Kidney (tissue), 22 donors: ENCODE measurements at places on chromosomes 16 and 17. TPM values are rescaled to one million over a fixed set of nuclear protein-coding genes. Genes with fewer than 3 reads are reported as not detected.
A peak's percentile ranks its signal among the peaks of the same experiment; 100 is the strongest.

The QPRT gene
- total RNA-seq = 13.9 TPM

GRCh38 chr16:57593021-57593420, 35.4 kb upstream of the ADGRG1 start:
- H3K27me3 ChIP-seq = no peaks in the 10 kb centered on the region
- peaks cover 6% of the 10 kb centered on the region for H3K4me1 ChIP-seq
- DNase-seq = no peak

GRCh38 chr17:40290629-40291280, 3.1 kb downstream of the CDC6 start:
- H3K4me3 ChIP-seq = no peak overlapping the region
- H3K27ac ChIP-seq = no peak overlapping the region
- H3K27me3 ChIP-seq = no peaks in the 10 kb centered on the region
- H3K4me1 ChIP-seq = no peaks in the 10 kb centered on the region
- H3K36me3 ChIP-seq = no peaks in the 10 kb centered on the region

- H3K36me3 ChIP-seq = no peaks in the 10 kb centered on the region
- no peaks in the 10 kb centered on the region for H3K4me1 ChIP-seq
- H3K4me3 ChIP-seq = no peak overlapping the region
- H3K27ac ChIP-seq = no peak overlapping the region
- peak; percentile 8 for DNase-seq
These were observed 45.0 kb downstream of the DYNLRB2 start for GRCh38 chr16:80585764-80586163.

DNA sequence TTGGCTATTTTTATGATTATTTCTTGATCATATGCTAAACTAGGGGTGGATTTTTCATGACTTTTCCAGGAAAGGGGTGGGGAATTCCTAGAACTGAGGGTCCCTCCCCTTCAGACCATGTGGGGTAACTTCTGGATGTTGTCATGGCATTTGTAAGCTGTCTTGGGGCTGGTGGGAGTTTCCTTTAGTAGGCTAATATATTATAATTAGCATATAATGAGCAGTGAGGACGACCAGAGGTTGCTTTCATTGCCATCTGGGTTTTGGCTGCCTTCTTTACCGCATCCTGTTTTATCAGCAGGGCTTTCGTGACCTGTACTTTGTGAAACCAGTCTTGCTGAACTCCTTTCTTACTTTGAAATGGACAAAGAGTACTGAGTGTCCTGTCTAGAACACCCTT, 40.4 kb upstream of the ABCA5 start:
- H3K27me3 ChIP-seq = no peaks in the 10 kb centered on the region
- peak; percentile 19 for DNase-seq
- H3K4me3 ChIP-seq = no peak overlapping the region
- H3K36me3 ChIP-seq = no peaks in the 10 kb centered on the region

DNA sequence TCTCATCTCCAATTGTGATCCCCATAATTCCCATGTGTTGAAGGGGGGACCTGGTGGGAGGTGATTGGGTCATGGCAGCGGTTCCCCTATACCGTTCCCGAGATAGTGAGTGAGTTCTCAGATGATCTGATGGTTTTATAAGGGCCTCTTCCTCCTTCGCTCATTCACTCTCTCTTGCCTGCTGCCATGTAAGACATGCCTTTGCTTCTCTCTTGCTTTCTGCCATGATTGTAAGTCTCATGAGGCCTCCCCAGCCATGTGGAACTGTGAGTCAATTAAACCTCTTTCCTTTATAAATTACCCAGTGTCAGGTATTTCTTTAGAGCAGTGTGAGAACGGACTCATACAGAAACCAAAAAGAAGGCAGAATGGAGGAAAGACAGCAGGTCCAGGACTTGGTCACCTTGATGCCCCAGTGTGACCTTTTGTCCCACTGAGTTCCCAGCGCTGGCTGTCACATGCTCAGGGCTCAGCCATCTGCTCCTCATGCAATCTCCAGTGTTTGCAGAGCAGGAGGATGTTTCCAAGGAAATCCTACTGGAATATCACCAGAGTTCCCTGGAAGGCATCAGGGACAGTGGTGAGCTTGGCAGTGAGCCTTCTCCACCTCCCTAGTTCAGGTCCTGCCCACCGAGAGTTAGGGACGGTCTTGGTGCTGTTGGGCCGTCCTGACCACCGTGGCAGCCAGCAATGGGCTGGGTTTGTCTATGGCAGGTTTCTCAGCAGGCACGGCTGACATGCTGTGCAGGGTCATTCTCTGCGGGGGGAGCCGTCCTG, 96.7 kb downstream of the SEC14L1 start:
- no peak overlapping the region for H3K4me3 ChIP-seq
- no peak overlapping the region for H3K27ac ChIP-seq
- no peaks in the 10 kb centered on the region for H3K36me3 ChIP-seq
- H3K4me1 ChIP-seq = peaks cover 5% of the 10 kb centered on the region

DNA sequence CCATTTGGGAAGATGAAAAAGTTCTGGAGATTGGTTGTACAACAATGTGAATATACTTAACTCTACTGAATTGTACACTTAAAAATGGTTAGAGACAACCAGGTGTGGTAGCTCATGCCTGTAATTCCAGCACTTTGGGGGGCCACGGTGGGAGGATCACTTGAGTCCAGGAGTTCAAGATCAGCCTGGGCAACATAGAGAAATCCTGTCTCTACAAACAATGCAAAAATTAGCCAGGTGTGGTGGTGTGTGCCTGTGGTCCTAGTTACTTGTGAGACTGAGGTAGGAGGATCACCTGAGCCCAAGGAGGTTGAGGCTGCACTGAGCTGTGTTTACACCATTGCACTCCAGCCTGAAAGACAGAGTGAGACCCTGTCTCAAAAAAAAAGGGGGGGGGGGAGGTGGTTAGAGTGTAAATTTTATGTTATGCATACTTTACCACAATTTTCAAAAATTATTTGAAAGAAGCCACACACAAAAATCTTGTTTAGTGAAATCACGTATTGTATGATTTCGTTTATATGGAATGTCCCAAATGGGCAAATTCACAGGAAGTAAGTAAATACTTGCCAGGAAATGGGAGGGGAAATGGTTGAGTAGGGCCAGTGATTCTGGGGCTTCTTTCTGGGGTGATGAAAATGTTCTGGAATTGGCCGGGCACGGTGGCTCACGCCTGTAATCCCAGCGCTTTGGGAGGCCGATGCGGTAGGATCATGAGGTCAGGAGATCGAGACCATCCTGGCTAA, 37.1 kb upstream of the AMZ2 start:
- no peak for DNase-seq
- H3K36me3 ChIP-seq = peaks cover 2% of the 10 kb centered on the region
- H3K4me3 ChIP-seq = no peak overlapping the region
- H3K27ac ChIP-seq = no peak overlapping the region
- H3K4me1 ChIP-seq = no peaks in the 10 kb centered on the region
- no peaks in the 10 kb centered on the region for H3K27me3 ChIP-seq

The OR2C1 gene
- total RNA-seq = not detected

DNA sequence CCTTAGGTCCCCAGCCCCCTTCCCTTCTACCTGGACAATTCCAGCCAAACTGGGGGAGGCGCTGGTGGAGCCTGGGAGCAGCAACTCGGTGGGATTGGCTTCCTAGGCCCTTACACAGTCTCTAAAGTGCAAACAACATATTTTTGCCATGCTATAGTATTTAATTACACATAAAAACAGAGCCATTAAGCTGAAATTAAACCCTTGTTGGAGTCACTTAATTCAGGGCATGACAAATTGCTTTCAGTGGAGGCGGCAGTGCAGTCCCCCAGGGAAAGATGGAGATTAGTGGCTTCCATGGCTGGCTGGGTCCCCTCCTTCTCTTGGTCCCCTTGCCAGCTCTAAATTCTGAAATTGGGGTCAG, 17.3 kb downstream of the IGFBP4 start:
- peaks cover 50% of the 10 kb centered on the region for H3K4me1 ChIP-seq
- peak; percentile 83 for DNase-seq
- no peaks in the 10 kb centered on the region for H3K27me3 ChIP-seq
- no peak overlapping the region for H3K27ac ChIP-seq
- no peak overlapping the region for H3K4me3 ChIP-seq

DNA sequence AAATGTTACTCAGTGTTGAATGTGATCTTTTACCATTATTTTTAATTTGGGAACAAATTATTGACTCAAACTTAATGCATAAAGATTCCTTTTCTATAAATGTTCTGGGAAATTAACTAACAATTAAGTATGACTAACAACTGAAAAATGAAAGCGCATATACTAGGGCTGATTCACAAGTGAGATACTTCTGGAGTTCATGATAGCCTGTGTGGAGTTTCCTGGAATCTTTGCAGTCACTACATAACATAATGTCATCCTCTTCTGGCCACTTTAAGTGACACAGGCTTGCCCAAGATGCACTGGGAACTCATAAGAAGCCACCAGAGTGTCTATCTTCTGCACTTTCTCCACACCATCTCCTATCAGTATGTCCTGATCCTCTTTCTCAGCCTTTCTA, 450.3 kb upstream of the CDH11 start:
- H3K27ac ChIP-seq = no peak overlapping the region
- DNase-seq = no peak
- H3K4me3 ChIP-seq = no peak overlapping the region
- no peaks in the 10 kb centered on the region for H3K4me1 ChIP-seq
- H3K36me3 ChIP-seq = no peaks in the 10 kb centered on the region

The RNF112 gene
- total RNA-seq = 7.3 TPM

DNA sequence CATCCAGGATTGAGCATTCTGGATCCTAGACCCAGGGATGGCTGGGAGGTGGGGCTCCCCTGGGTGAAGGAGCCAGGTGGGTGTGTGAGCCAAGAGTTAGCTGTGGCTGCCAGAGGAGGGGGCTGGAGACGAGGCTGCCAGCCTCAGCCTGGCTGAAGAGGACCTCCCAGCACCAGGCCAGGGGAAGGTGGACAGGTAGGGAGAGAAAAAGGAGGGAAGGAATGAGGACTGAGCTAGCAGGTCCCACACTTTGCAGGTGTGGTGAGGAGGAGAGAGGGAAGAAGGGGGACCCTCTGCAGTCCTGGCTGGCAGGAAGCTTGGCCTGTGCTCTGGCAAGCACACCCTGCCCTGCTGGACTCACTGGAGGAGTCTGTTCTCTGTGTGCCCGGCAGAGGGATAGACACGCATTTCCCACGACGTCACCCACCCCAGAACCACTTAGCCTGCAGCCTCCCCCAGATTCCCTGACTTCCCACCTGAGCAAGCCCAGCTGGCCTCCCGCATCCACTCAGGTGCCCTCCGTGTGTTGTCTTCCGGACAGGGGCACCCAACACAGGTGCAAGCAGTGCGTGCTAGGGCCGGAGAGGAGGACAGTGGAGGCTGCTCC, 42.0 kb downstream of the SOCS3 start:
- no peak overlapping the region for H3K4me3 ChIP-seq
- H3K27me3 ChIP-seq = no peaks in the 10 kb centered on the region
- H3K4me1 ChIP-seq = peaks cover 23% of the 10 kb centered on the region

The CTU2 gene
- total RNA-seq = 18.8 TPM
